ENCODE measurements at places on chromosomes 16 and 17. TPM values are rescaled to one million over a fixed set of nuclear protein-coding genes. Genes with fewer than 3 reads are reported as not detected.

CPNE7 gene
- total RNA-seq = 11.1 TPM

CCL11 gene
- total RNA-seq = not detected

ZKSCAN2 gene
- total RNA-seq = 5.9 TPM

EXOC3L1 gene
- total RNA-seq = 1.5 TPM

DNA sequence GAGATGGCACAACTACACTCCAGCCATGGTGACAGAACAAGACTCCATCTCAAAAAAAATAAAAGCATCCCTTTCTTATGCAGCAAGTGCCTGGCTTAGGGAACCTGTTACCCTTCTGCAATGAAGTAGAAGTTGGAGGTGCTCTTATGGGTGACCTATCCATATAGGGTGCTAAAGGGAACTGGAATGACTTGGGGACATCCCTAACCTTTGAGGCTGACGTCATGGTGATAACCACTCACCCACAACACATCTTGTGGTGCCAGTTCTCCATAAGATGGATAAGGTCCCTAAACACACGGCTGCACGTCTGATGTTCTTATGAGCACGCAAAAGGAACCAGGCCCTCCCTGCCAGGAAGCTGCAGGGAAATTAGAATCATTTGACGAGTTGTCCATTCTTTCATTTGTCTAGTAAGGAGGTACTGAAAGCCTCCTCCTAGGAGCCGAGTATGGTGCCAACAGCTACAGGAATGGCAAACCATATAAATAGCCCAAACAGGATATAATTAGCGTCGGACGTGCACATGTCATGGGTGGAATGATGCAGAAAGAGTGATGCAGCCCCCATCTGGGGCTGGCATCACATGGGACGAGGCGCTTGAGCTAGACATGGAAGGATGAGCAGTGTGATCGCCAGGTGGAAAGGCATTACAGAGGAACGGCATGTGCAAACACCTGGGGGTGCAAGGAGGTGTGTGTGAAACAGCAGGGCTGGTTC lies 52.5 kb downstream of the ARHGAP27 start:
- no peak overlapping the region for H3K27ac ChIP-seq
- peaks cover 5% of the 10 kb centered on the region for H3K27me3 ChIP-seq
- no peak overlapping the region for H3K4me3 ChIP-seq
- ATAC-seq = peak; percentile 28
- no peaks in the 10 kb centered on the region for H3K36me3 ChIP-seq

- peaks cover 100% of the 10 kb centered on the region for H3K36me3 ChIP-seq
- peak overlapping the region; percentile 72 for H3K27ac ChIP-seq
- H3K4me3 ChIP-seq = peak overlapping the region; percentile 82
- H3K4me1 ChIP-seq = peaks cover 62% of the 10 kb centered on the region
- no peaks in the 10 kb centered on the region for H3K27me3 ChIP-seq
Measured at GRCh38 chr16:28179354-28179753, 32.4 kb downstream of the XPO6 start.

GRCh38 chr17:21201298-21201595 lies 12.7 kb downstream of the TMEM11 start:
- ATAC-seq = no peak
- H3K27ac ChIP-seq = no peak overlapping the region
- peaks cover 10% of the 10 kb centered on the region for H3K4me1 ChIP-seq
- no peak overlapping the region for H3K4me3 ChIP-seq
- peaks cover 37% of the 10 kb centered on the region for H3K36me3 ChIP-seq

- H3K27me3 ChIP-seq = no peaks in the 10 kb centered on the region
- ATAC-seq = no peak
- H3K27ac ChIP-seq = no peak overlapping the region
- peaks cover 21% of the 10 kb centered on the region for H3K4me1 ChIP-seq
Measured at GRCh38 chr17:77177002-77177741, 36.4 kb downstream of the SEC14L1 start.

- H3K36me3 ChIP-seq = no peaks in the 10 kb centered on the region
- H3K4me3 ChIP-seq = no peak overlapping the region
- H3K27ac ChIP-seq = no peak overlapping the region
- H3K27me3 ChIP-seq = no peaks in the 10 kb centered on the region
- H3K4me1 ChIP-seq = peaks cover 12% of the 10 kb centered on the region
Measured at GRCh38 chr16:57310801-57311200, 26.3 kb upstream of the PLLP start.

GRCh38 chr16:50737420-50737959 lies 4.4 kb upstream of the CYLD start:
- H3K27me3 ChIP-seq = no peaks in the 10 kb centered on the region
- no peak for ATAC-seq
- H3K36me3 ChIP-seq = peaks cover 21% of the 10 kb centered on the region
- peaks cover 42% of the 10 kb centered on the region for H3K4me1 ChIP-seq
- H3K27ac ChIP-seq = peak overlapping the region; percentile 19

- peaks cover 4% of the 10 kb centered on the region for H3K27me3 ChIP-seq
- no peaks in the 10 kb centered on the region for H3K36me3 ChIP-seq
- H3K4me1 ChIP-seq = peaks cover 4% of the 10 kb centered on the region
- H3K4me3 ChIP-seq = no peak overlapping the region
Measured at GRCh38 chr16:2856061-2856670, 1.8 kb downstream of the PRSS22 start.

DNA sequence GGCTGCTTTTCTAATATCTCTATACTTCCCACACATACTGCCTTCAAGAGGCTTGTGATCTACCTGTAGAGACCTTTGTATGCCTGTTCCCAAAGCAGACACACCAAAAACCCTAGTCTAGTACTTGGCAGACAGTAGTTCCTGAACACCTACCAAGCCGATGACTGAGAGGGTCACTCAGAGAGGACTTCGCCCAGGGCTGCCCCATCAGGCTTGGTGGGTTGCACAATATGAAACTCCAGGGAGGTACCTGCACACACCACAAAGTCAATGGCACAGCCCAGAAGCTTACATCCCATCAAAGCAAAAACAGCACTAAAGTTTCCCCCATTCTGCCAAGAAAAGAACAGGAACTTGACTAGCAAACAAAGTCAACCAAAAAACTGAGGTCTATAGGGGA lies 30.3 kb downstream of the ASPA start:
- no peak overlapping the region for H3K27ac ChIP-seq
- H3K4me1 ChIP-seq = no peaks in the 10 kb centered on the region
- no peak for ATAC-seq
- no peak overlapping the region for H3K4me3 ChIP-seq
- H3K36me3 ChIP-seq = no peaks in the 10 kb centered on the region

All from activated T-helper 17 cell treated with anti-CD3 and anti-CD28 coated beads, Interleukin-2, amount 50 U/mL, for 72 hours (primary cell).